ENCODE measurements at places on chromosomes 1 and 21. TPM values are rescaled to one million over a fixed set of nuclear protein-coding genes. Genes with fewer than 3 reads are reported as not detected.

DNA sequence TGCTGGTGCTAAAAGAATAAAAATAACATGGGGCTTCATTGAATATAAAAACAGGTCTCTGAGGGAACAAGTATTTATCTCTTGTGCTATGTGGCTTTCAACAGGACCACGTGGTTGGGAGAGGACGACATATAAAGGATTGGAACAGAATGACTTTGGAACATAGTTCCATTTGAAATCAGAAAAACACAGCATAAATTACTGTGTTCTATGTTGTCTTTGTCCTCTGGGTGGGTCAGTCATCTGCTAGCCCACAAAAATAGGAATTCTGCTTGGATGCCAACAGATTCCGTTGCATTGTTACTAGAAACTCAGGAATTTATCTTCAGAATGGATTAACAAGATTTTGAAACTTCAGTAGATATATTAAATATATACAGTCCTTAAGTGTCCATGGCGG lies 5.9 kb downstream of the CEP85 start:
- no peak for DNase-seq

- no peak for DNase-seq
Observed at GRCh38 chr21:23008601-23009202, 2010.5 kb downstream of the NCAM2 start.

The UTS2 gene
- total RNA-seq: not detected

DNA sequence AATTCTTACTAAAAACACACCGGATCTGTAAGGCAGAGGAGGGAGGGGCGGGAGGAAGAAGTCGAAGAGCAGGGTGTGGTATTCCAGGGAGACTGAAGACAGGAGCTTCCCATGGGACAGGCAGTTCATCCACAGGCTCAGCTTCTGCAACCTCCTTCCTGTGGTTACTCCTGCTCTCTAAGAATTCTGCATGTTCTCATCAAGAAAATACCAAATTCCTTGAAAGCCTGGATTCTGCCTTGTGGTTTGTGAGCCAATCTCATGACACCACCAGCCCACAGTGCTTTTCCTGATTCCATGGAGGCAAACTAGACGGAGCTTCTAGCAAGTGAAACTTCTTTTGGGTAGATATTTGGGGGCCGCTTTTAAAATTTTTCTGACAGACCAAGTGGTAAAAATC lies 1.1 kb upstream of the ST6GALNAC3 start:
- DNase-seq: no peak

DNA sequence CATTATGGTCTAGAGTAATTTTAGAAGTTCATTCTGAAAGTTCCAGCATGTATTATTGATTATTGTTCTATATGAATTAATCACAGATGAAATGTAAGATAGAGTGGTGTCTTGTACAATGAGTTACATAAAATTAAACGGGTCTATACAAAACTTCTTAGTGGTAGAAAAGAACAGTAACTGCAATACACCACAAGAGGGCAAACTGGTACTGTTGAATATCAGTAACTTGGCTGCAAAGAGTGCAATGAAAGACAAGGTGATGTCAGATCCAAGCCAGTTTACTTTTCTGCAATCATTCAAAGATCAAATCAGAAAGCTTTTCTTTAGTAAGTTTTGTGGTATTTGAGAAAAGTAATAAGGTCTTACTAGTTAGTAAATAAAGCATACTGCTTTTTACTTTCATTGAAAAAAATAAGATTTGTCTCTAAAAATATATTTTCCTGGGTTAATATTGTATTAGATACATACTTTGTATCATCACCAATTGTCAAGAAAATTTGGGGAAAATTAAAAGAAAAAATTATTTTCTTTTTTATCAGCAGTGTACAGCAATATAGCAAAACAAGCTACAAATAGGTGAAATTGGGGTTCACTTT lies 66.4 kb upstream of the BTG3 start:
- DNase-seq: peak; percentile 37

DNA sequence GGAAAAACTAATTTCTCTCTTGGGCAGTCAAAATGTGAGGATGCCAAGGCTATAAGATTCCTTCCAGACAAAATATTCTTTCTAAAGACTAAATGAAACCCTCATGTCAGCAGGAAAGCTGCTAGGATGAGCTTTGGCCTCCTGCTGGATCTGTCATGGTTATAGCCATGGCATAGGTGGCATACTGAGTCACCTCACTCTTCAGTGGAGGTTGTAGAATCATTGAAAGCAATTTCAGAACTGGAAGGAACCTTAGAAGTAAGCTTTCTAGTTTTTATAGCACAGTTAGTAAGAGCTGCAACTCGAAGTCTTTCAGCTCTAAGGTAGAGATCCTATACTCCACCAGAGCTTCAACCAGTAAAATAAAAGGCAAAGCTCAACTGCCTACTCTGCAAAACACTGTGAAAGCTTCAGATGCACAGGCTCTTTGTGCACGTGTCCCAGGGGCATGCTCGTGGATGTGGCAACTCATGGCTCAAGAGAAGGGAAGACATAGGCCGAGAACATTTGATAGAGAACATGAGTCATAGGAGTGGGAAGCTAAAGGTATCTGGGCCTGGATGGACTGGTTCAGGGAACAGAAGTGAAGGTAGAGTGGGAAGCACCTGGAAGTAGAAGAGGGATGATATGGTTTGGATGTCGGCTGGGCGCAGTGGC lies 5.8 kb downstream of the AVPR1B start:
- no peak for DNase-seq

DNA sequence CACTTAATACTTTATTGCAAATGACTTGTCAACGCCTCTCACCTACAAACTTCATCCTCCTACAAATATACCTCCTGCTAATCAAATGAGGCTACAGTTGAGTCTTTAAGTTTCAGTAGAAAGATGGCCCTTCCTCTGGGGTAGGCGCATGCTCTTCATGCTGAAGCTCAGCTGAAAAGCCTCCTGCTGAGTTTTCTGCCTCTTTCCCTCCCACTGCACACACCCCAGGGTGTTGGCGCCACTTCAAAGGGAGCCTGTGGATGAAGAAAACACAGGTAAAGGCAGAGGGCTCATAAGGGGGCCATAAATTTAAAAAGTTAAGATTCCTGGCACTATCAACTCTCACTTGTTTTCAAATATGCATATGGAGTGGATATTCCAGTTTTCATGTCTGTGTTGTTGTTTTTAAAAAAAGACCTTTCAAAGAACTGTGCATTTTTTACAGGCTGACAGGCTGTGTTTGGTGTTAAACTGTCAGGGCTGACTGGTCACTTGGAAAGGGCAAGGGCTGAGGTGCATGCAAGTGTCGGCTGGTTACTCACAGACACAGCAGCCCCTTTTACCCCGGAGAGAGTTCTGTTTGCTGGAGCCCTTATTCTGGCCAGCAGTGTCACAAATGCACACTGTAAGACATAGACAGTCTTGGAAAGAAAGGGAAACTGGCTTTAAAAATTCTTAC lies 42.9 kb upstream of the LGALS8 start:
- DNase-seq: no peak

GRCh38 chr21:37172646-37173045 lies 94.5 kb downstream of the VPS26C start:
- DNase-seq: no peak

- no peak for DNase-seq
Observed at GRCh38 chr1:183582021-183582713, 8.1 kb downstream of the NCF2 start.

DNA sequence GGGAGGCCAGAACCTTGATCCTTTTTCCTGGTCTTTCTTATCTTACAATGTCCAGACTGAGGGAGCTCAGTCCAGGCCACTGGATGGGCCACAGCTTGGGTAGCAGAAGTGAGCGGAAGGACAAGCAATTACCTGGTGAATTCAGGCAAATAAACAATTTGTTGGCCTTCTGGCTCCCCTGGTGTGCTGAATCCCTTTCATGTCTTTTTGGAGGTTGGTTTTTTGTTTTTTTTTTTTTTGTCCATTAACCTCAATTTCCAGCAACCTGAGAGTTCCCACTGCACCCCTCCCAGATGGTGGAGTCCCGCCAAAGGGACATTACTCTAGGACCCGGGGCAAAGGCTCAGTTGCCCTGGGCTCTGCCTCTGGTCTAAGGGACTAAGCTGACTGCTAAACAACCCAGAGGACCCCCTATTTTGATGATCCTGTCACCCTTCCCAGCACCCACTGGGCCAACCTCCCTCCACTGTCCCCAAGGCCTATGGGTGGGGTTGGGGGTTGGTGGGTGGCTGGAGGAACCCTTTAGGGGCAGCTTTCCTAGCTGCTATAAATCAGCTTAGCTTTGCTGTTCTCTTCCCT lies 85.5 kb downstream of the KCND3 start:
- DNase-seq: no peak

DNA sequence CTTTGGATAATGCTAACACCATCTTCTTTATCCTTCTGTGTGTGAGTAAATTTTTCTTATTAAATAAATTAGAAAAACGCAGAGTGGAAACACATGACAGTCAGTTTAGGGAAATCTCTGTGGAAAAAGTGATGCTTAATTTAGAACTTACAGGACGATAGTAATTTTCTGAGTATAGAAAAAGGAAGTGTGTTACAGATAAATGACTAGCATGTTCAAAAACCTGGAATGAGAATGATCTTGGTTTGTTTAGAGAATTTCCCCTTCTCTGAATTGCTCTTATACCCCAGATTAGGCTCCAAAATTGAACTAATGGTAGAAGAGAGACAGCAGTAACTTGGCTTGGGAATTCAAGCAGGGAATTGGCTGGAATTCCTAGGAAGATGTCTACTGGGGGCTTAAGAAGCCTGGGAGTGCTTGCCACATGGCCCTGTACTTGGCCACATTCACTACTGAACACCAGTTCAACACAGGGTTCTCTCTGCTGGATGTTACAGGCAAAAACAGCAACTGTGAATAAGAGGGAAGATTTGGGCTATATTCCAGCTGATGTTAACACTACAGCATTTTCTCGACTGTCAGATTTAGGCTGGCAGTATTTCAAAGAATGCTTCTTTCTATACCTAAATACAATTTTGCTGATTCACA lies 1004.2 kb downstream of the TTLL7 start:
- no peak for DNase-seq

The CPLANE2 gene
- 12.9 TPM for total RNA-seq

The ADAM30 gene
- 2.0 TPM for total RNA-seq

DNA sequence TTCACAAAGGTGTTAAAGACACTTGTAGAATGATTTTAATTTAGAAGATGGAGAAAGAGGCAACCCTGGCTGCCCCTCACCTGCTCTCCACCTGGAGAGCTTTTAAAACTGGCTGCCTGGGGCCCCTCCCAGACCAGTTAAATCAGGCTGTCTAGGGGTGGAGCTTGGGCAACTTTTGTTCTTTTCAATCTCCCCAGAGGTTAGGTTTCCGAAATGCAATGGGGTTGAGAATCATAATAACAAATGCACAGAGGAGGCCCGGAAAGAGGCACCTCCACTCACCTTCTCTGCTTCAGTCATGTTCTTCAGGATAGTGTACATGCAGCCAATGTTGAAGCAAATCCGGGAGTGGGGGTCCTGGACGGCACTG lies 400 bp downstream of the NCF2 start:
- no peak for DNase-seq

The DNAJC28 gene
- 2.3 TPM for total RNA-seq

GRCh38 chr21:44805226-44805625 lies 3.6 kb upstream of the UBE2G2 start:
- DNase-seq: no peak

DNA sequence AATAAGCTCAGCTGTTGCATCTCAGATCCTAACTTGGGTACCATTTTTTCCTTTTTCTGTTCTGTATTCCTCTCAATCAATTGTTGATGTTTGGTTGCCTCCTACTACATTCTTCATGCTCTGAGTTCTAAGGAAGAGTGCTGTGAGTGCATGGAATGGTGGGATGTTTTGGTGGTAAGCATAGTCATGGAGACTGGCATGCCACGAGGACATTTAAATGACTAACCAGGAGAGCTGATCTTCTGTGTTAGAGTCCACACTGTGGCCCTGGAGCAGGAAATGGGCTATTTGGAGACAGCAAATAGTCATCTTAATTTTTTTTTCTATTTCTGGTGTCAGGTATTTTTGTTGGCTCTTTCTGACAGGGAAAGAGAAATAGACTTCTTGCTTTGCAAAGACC lies 69.5 kb upstream of the HSD17B7 start:
- DNase-seq: no peak

The NEGR1 gene
- 7.6 TPM for total RNA-seq

The KCNJ15 gene
- total RNA-seq: 5.6 TPM

The AADACL4 gene
- total RNA-seq: not detected

DNA sequence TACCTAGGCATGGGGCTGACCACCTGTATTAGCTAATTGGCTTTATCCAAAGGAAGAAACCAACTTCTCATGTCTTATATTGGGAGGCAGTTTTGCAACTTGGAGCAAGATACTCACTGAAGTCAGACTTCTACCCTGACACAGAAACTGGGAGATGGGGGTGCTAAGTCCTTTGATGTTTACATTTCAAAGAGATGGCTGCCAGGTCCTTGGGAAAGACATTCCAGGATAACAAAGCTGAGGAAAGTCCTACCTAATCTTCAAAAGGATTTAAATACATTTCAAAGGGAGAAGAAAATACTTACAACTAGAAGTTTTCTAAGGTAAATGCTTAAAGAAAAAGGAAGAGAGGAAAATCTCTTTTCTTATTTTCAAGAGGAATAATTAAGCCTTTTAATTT lies 62.1 kb downstream of the FH start:
- DNase-seq: no peak

GRCh38 chr1:10891091-10891490 lies 94.6 kb upstream of the CASZ1 start:
- DNase-seq: no peak

DNA sequence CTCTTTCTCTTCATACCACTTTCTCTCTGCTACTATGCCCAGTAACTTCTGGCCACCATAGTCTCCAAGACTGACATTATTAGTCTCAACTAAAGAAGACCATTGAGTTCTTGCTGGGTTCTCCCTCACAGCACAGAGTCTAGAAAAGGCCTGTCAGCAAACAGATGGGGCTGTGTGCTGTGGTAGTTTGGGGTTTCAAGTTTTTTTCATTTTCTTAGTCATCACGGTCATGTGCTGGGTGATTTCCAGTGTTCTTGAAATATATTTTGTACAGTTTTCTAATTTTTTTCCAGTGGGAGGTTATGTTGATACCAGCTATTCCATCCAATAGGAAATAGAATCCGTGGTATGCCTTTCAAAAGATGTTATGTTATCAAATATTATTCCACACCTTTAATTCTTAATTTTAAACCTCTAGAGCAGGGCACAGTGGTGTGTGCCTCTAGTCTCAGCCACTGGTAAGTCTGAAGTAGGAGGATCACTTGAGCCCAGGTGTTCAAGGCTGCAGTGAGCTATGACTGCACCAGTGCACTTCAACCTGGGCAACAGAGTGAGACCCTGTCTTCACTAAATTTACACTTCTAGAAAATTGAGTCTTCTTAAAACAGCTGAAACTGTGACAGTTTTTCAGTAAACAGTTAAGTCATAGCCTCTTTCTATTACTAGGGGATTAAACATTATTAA lies 8.3 kb downstream of the CFHR2 start:
- DNase-seq: no peak

The RNU1-2 gene
- under 0.01 TPM for total RNA-seq
